ENCODE measurements at places on chromosomes 2 and 18. TPM values are rescaled to one million over a fixed set of nuclear protein-coding genes. Genes with fewer than 3 reads are reported as not detected.

Gene MAPK4
- not detected for total RNA-seq

Gene MC4R
- 0.28 TPM for total RNA-seq

Gene EVA1A
- total RNA-seq = 89.2 TPM

Gene OSR1
- 12.4 TPM for total RNA-seq

Gene TRAK2
- total RNA-seq = 65.4 TPM

Gene IL18RAP
- total RNA-seq = not detected

Gene RBM44
- total RNA-seq = 0.18 TPM

Gene ANKRD30BL
- total RNA-seq = not detected

Gene CTNNA2
- not detected for total RNA-seq

Gene PRSS56
- not detected for total RNA-seq

Gene ADD2
- not detected for total RNA-seq

Gene ADCYAP1
- total RNA-seq = not detected

Gene IL1RN
- not detected for total RNA-seq

Gene CD302
- 6.1 TPM for total RNA-seq

All from IMR-90 (cell line).